ENCODE measurements at places on chromosomes 3 and 15. TPM values are rescaled to one million over a fixed set of nuclear protein-coding genes. Genes with fewer than 3 reads are reported as not detected.

GRCh38 chr3:24725514-24726255 lies 231.0 kb upstream of the THRB start:
- DNase-seq: no peak

DNA sequence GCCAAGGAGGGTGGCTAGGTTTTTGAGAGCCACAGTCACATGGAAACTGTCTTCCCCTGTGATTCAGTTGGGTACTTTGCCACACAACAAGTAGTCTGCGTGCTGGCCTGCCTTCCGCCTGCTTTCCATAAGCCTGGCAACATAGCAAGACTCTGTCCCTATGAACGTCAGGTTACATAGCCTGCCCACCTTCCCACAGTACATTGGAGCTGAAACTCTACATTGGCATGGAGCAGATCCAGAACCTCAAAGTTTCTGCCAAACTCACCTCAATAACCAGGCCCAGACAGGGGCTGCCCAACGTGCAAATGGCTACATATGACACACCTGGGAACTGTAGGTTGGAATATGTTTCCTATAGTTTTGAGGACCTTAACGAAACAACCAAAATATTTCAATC lies 140.6 kb upstream of the PRICKLE2 start:
- no peak for DNase-seq

DNA sequence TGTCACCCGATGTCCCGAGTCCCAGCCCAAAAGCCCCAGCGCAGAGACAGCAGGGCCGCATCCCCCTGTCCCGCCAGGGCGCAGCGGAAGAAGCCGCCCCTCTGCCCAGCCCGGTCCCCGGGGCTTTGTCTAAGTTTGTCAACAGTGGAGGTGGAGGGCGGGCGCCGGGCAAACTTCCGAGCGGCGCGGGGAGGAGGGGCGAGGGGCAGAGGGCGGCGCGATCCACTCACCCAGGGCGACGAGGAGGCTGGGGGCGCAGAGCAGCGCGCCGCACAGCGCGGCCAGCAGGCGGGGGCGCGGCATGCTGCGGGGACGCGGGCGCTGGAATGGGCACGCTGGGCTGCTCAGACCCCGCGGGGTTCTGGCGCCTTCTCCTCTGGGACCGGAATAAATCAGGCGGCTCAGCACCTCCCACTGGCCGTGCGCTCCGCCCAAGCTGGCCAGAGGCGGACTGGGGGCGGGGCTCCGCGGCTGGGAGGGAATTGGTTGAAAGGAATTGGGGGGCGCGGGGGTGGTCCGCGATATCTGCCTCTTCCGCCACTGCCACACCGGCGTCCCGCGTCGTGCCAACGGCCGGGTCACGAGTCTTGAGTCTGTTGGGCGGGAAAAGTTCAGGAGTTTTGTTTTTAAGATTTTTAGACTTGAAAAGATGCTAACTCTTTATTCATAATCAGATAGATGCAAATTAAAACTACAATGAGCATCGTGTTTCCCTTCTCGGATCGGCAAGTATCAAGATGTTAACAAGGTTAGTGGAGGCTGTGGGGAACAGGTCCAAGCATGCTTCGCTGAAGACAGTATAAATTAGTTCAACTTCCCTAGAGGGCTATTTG lies at the start of gene MFGE8:
Gene MFGE8, minus strand, starts transcription at position 363 of the 833 bp plus-strand sequence. Its CDS starts 60 bp downstream, at position 303.
- peak; percentile 80 for DNase-seq

Gene RAP2B
- total RNA-seq: 13.3 TPM

Gene CHRM5
- not detected for total RNA-seq

DNA sequence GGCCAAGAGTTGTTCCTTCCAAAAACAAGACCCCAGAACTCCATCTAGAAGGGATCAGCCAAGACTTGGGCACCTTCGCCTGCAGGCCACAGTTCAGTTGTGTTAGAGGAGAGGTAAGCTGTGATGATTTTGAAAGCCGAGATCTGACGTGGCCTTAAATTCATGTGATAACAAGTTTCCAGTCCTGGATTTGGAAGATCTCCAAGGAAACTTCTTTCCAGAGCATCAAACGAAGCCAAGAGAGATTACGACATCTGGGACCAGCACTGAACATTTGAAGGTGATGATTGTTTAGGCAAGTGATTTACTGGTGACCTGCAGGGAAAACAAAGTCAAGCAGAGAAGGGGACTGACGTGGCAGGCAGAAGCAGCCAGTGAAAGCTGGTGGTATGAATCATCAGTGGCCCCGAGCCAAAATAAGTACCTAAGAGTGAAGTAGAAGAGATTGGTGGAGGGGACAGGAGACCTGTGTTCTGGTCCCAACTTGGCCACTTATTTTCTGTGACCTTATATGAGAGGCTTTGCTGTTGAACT lies 339.0 kb upstream of the PROK2 start:
- DNase-seq: peak; percentile 54

DNA sequence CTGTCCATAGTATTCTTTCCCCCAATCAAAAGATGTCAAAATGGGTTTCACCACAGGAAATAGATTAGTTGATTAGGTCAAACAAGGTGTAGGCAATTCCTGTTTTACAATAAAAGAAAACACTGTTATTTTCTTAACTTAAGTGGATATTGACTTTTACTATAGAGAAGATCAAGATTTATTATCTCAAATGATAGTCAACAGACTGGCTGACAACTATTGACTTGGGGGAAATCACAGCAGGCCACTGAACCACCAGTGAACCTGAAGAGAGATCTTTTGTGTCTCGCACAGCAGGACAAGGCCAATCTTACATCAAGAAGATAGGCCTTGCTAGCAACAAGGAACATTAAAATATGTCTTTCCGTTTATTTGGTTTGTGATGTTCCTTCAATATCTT lies 1187.6 kb downstream of the SI start:
- DNase-seq: no peak

- no peak for DNase-seq
Measured at GRCh38 chr3:15329046-15330005, 3.1 kb downstream of the SH3BP5 start.

DNA sequence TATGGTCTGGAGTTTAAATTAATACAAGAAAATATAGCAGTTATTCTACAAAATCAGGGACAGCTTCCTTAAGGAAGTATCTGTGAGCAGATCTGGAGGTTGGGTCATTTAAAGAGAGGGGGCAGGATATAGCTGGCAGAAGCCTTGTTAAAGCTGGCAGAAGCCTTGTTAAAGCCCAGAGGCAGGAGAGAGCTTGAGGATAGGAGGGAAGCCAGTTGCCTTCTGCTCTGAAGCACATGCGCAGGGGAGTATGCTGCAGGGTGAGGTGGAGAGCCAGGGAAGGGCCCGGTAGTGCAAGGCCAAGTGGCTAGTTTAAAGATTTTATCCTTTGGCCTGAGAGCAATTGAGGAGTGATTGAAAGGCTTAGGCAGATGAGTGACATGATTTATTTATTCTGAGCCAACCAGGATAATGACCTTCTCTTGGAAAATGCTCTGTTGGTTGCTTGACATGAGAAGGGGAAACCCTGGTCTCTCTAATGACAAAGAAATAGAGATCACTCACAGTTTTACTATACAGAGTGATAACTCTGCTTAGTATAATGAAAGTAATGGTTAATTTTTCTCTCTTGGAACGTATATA lies 3.9 kb downstream of the EAF1 start:
- no peak for DNase-seq

DNA sequence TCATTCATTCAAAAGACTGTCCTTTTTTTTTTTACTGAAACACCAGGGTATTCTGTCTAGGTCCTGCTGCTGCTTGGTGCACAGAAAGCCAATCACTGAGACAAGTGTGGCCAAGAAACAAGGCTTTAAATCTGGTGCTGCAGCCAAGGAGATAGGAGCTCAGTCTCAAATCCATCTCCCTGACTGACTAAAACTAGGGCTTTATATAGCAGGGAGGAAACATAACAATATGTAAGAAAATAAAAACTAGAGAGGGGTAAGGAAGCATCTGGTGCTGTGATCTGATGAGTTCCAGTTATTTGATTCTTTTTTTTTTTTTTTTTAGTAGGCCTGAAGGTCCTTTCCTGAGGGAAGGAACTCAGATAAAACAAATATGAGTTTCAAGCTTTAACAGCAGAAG lies 139.8 kb downstream of the ATG7 start:
- DNase-seq: no peak

- DNase-seq: peak; percentile 54
Measured at GRCh38 chr15:70799667-70800450, 36.5 kb upstream of the UACA start.

DNA sequence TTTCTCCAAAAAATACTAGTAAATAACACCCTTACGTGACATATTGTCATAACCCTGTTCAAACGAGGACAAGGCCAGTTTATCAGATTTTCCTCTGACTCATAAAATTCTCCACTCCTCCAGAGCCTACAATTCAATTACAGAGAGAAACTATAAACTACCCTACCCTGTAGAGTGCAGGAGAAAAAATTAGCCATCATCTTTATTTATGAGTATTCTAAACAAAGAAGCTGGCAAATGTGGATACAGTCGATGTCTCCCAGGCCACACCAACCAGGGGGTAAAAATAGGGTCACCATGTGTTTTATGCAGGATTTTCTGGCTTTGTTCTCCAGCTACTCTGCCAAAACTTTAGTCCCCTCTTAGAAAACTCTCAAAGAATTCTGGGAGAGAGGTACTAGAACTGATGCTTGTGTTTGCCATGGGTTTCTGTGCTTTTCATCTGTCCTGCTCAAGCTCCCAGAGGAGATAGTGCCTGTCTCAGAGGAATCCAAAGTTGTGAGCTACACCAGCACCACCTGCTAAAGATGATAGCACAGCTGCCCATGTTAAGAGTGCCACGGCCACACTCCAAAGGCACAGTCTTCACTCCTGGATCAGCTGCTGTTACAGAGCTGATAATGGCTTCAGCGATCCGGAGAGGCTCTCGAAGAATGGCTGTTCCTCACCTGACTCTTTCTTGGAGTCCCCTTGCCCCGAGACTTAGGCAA lies 150.2 kb downstream of the IMPG2 start:
- no peak for DNase-seq

- no peak for DNase-seq
Measured at GRCh38 chr15:63678393-63678792, 81.2 kb downstream of the FBXL22 start.

Gene KLHL40
- total RNA-seq: not detected

DNA sequence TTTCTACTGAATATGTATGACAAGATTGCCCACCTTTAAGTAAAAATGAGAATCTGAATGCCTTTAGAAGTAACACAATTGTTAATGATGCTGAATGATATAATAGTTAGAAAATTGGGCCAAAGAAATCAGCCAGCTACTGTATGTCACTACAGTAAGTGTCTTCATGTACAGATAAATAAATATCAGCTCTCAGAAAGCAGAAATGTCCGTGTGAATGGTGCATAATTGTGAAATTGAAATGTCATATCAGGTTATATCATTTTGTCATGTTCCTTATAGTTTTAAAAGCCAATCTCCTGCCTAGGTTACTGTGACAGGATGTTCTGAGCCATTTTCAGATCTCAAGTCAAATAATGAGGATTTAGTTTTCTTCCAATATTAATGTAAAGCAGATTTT lies 90.6 kb upstream of the SNTN start:
- DNase-seq: no peak

DNA sequence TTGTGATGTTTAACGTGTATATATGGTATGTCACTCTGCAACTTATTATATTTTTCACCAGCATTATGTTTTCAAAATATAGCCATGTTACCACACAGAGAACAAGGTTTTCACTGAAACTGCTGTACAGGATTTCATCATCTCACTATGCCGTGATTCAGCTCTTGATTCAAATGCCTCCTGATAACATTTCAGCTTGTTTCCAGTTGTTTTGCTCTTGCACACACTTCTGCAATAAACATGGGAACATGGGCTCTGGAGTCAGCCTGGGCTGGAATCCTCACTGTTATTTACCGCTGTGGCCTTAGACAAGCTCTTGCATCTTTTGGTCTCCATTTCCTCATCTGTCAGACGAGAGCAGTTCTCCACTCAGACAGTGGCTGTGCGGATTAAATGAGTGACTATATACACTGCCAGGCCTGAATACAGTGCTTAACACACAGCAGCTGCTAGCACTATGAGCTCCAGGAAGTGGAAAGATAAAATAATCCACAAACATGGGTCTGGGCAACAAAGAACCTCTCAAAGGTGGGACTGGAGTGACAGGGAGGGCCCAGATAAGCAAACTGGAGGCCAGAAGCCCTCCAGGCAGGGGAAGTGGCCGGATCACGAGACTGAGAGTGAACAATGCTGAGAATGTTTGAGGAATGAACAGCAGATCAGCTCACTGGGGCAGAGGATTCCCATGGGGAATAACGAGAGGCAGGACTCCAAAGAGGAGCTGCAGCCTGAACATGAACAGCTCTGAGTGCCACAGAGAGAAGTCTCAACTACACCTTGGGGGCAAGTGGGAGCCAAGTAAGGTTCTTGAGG lies 17.7 kb downstream of the NTRK3 start:
- no peak for DNase-seq
